ENCODE measurements at places on chromosomes 16 and 17.

DNA sequence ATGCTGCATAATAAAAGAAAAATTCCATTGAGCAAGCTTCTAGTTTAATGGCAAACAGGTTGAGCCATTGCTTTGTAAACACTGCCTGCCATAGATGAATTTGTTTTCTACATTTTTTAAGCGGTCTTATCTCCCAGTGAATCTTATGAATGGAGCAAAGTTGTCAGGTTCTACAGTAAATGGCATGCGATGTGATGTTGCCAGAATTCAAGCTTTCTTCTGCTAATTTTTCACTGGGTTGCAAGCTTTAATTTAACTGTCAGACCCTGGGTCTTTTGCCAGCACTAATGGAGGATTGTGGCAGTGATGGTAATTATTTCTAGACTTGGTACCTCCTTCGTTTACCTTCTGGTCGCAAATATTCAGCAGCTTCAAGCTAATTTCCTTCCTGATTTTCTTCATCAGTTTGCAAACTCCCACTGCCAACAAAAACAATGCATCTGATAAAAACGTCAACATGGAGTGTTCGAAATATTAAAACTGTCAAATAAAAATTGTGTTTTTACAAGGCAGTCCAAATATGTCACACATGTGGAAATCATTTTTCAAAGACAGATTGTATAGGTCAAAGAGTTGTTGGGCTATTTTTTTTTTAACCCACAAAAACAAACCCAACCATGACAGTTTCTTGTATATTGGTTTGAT lies 274.2 kb upstream of the ERCC4 start:
- no peak for DNase-seq

DNA sequence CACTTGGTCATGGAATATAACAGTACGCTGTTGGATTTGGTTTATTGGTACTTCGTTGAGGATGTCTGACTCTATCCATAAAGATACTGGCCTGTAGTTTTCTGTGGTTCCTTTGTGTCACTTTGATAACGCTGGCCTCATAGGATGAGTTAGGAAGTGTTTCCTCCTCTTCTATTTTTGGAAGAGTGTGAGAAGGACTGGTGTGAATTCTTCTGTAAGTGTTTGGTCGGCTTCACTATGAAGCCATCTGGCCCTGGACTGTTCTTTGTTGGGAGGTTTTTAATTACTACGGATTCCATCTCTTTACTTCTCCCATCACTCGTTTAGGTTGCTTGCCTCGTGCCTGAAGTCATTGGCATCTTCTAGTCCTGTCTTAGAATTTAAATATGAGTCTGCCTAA lies 117.3 kb downstream of the OR1D5 start:
- no peak for DNase-seq

GRCh38 chr17:82911822-82912221 lies 72.0 kb upstream of the ZNF750 start:
- no peak for DNase-seq

GRCh38 chr16:12526515-12526914 lies 277.2 kb downstream of the CPPED1 start:
- no peak for DNase-seq

DNA sequence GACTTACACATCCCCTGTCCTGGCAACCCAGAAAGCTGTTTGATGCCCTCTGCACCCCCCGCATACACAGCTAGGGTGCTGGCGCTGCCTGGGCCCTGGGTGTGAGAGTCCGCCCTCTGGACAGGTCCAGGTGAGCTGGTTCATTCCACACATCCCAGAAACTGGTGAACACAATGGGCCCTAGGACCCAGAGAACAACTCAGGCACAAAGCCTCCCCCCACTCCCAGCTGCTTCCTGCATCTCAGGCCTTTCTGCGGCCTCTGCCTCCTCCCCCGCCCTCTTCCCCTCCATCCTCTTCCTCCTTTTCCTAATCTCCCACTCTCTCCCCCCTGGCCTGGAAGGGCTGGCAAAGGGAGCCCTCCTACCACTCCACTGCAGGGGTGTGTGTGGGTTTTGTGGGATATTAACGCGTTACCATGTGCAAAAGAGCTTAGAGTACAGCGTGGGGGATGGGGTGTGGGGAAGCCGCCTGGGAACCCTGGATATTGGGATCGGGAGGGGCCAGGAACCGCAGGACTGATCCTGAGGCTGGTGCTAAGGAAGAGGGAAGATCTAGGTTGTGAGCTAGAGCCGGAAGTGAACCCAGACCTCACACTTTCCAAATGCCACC lies 1.6 kb upstream of the PPP1R9B start:
- DNase-seq, result no peak

DNA sequence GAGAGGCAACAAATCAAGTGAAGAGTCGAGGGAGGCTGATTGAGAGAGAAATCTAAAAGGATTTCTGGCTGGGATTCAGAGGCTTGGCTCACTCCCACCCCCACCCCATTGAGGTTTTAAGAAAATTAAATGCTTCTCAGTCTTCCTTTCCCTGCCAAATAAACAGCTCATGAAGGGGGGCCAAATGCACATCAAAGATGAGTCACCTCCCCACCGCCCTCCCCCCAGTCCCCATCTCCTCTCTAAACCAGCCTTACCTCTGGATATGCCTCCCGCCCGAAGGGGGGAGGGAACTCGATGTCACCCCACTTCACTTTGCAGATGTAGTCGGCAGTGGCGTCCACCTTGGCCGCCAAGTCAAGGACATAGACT lies 11.6 kb downstream of the ACLY start:
- DNase-seq, result no peak

- DNase-seq, result no peak
Observed at GRCh38 chr17:58344791-58345157, 7.2 kb downstream of the SUPT4H1 start.

Measured in activated T-helper 1 cell treated with Interleukin-2 at 50 U/mL for 16 hours (primary cell).